ENCODE measurements at places on chromosomes 7 and 10. TPM values are rescaled to one million over a fixed set of nuclear protein-coding genes. Genes with fewer than 3 reads are reported as not detected.

ITPRID1 gene
- not detected for total RNA-seq

GRCh38 chr10:110505130-110505770 lies 7.5 kb downstream of the DUSP5 start:
- H3K4me3 ChIP-seq = no peak overlapping the region
- H3K27me3 ChIP-seq = no peaks in the 10 kb centered on the region
- H3K4me1 ChIP-seq = peaks cover 52% of the 10 kb centered on the region
- peaks cover 12% of the 10 kb centered on the region for H3K36me3 ChIP-seq

- no peaks in the 10 kb centered on the region for H3K4me1 ChIP-seq
- no peaks in the 10 kb centered on the region for H3K36me3 ChIP-seq
- H3K27ac ChIP-seq = no peak overlapping the region
- no peak for DNase-seq
- no peak overlapping the region for H3K4me3 ChIP-seq
Observed at GRCh38 chr10:124268976-124269375, 149.7 kb downstream of the OAT start.

ATP6V0A4 gene
- total RNA-seq = not detected

DNA sequence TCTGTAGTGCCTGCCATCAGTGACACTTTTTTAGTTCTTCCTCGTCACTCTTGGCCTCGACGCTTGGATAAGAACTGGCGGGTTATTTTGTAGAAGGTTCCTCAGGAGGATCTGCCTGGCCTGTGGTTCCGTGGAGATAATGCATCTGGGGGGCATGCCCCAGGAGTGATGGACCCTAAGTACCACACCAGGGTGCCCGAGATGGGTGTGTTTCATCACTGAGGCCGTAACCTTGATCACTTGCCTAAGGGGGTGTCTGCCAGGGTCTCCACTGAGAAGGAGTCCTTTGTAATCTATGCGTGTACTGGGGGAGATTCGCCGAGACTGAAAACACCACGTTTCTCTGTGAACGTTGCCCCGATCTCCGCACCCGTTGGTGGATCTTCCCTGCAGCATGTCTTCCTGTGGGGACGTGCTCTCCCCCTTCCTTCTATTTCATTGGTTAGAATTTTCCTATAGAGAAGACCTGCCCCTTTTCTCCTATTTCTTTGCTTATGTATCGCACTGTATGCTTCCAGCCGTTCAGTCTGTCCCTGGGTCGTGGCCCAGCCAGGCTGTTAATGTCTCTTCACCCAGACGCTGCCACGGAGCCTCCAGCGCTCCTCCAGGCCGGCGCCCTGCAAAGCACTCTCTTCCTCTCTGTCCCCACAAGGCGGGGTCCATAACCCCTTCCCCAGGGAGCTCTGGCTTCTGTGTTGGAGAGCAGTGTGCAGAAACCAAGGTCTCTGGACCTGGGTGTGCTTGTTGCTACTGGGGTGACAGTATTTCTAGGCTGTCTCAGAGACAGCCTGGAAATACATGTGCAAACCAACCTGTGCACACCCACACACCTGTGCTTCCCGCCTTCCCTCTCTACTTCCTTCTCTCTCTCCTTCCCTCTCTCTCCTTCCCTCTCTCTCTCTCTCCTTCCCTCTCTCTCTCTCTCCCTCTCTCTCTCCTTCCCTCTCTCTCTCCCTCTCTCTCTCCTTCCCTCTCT lies 14.4 kb upstream of the DPYSL4 start:
- no peak overlapping the region for H3K27ac ChIP-seq
- H3K36me3 ChIP-seq = no peaks in the 10 kb centered on the region
- no peak for DNase-seq
- peaks cover 4% of the 10 kb centered on the region for H3K4me1 ChIP-seq
- H3K27me3 ChIP-seq = peaks cover 13% of the 10 kb centered on the region

- no peaks in the 10 kb centered on the region for H3K4me1 ChIP-seq
- no peaks in the 10 kb centered on the region for H3K27me3 ChIP-seq
- no peak for DNase-seq
- H3K36me3 ChIP-seq = no peaks in the 10 kb centered on the region
Observed at GRCh38 chr7:1322240-1323110, 89.8 kb downstream of the UNCX start.

ZPBP gene
- total RNA-seq = not detected

DNA sequence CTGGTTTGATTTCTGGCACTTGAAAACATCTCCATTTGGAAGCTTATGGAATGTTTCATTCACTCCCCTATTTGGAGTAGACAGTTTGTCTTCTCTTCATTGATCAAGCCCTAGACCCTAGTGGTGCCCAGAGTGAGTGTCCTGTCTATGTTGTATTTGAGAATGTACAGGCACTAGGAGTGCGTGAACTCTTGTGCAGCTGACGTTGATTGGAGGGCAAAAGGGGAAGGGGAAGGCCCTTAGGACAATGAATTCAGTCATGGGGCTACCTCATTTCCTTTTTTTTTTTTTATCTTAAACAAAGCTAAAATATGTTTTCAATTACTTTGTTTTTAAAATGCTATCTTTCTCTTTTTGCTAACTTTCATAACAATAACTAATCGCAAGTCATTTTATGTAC lies 66.5 kb downstream of the ADD3 start:
- no peak for DNase-seq
- peaks cover 41% of the 10 kb centered on the region for H3K4me1 ChIP-seq
- no peak overlapping the region for H3K4me3 ChIP-seq
- H3K27ac ChIP-seq = peak overlapping the region; percentile 37
- no peaks in the 10 kb centered on the region for H3K27me3 ChIP-seq
- no peaks in the 10 kb centered on the region for H3K36me3 ChIP-seq

- H3K27me3 ChIP-seq = peaks cover 45% of the 10 kb centered on the region
- H3K4me3 ChIP-seq = no peak overlapping the region
- H3K4me1 ChIP-seq = peaks cover 28% of the 10 kb centered on the region
- no peaks in the 10 kb centered on the region for H3K36me3 ChIP-seq
- H3K27ac ChIP-seq = no peak overlapping the region
Observed at GRCh38 chr10:27748601-27749000, 3.0 kb upstream of the MKX start.

DNA sequence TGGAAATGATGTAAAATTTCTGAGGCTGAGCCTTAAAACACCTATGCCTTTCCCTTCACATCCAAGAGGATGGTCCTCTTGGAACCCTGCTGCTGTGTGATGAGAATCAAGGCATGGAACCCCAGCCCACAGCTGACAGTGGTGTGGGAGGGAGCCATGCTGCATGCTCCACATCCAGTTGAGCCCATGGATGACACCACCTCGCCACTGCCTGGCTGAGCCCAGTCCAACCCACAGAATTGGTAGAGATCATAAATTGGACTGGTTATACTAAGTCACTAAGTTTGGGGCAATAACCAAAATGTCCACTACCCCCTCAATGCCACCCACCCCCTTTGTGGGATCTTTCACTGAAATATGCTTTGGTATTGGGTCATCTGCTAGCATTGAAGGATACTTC lies 45.9 kb upstream of the C10orf90 start:
- H3K4me1 ChIP-seq = peaks cover 4% of the 10 kb centered on the region
- H3K27ac ChIP-seq = no peak overlapping the region
- no peaks in the 10 kb centered on the region for H3K36me3 ChIP-seq
- DNase-seq = no peak
- no peak overlapping the region for H3K4me3 ChIP-seq
- no peaks in the 10 kb centered on the region for H3K27me3 ChIP-seq

DNA sequence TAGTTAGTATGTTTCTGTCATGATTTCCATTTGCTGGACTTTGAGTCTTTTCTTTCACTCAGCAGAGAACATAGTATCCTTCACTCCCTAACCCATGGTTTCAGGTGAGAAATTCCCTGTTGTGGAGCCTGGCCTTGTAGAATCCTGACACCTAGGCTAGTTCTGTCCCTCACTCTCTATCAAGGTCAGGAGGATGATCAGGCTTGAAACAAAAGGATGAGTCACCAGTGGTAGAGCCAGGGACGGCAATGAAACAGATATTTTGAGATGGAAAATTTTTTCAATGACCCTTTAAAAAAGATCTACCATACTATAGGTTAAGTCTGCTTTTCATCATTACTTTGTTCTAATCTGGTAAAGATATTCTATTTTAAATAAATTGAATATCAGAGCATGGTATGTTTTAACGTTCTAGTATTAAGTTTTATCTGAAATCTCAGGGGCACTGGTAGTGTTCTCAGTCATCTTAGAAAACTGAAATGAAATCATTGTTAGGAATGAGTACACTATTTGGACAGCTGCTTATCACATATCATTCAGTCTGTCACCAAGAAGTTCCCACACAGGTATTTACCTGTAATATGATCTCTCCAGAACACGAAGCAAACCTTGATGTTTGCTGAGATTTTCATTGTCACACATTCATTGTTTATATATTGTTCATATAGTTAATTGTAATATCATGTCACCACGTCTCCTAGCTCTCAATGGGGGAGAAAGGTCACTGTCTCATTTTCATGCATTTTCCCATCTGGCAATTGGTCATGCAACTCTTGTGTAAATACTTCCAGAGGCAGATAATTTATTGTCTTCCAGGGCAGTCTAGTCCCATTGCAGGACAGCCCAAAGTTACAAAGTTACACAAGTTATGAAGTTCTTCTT lies 299.9 kb upstream of the LRRTM3 start:
- H3K4me3 ChIP-seq = no peak overlapping the region
- no peak for DNase-seq
- no peaks in the 10 kb centered on the region for H3K27me3 ChIP-seq
- no peak overlapping the region for H3K27ac ChIP-seq
- no peaks in the 10 kb centered on the region for H3K4me1 ChIP-seq
- H3K36me3 ChIP-seq = no peaks in the 10 kb centered on the region

DNA sequence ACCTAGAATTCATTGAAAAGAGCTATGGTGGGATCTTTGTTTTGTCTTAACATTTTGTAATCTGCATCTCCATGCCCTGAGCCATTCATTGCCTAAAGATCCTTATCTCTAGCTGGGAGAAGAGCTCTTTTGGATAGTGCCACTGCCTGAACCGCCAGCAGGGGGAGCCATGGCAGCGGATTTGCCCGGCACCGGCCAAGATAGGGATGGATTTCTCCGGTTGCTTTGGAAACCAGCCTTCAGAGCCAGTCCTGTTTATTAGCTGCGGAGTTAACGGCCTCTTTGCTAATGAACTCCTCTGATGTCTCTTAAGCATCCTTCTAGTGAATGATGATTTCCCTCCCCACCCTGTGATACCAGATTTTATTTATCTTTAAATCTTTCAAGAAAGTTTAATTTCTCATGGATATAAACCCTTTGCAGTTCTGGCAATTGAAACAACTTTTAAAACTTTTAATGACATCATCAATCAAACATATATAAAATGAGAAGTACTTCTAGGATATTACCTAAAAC lies 58.2 kb upstream of the LYZL2 start:
- no peak overlapping the region for H3K4me3 ChIP-seq
- no peak overlapping the region for H3K27ac ChIP-seq
- peaks cover 4% of the 10 kb centered on the region for H3K27me3 ChIP-seq

DNA sequence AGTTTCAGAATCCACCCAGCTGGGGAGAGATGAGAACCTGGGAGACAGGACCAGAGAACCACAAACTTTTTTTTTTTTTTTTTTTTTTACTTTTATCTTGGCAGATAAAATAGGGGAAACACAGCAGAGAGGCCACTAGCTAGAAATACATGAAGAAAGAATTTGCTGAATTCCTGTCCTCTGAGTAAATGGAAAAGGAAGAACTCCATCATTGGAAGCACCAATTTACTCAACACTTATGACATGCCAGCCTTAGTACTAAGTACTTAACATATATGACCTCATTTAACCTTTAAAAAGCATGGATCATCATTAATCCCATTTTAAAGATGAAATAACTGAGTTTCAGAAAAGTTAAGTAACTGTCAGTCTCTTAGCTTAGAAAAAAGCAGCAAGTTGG lies 343.0 kb upstream of the NPSR1 start:
- H3K27ac ChIP-seq = no peak overlapping the region
- DNase-seq = no peak
- H3K27me3 ChIP-seq = no peaks in the 10 kb centered on the region
- no peaks in the 10 kb centered on the region for H3K36me3 ChIP-seq
- no peaks in the 10 kb centered on the region for H3K4me1 ChIP-seq

- H3K4me1 ChIP-seq = no peaks in the 10 kb centered on the region
- H3K36me3 ChIP-seq = no peaks in the 10 kb centered on the region
- DNase-seq = no peak
- H3K27ac ChIP-seq = no peak overlapping the region
- no peak overlapping the region for H3K4me3 ChIP-seq
- no peaks in the 10 kb centered on the region for H3K27me3 ChIP-seq
Observed at GRCh38 chr7:153193144-153193595, 433.6 kb downstream of the ACTR3B start.

- peaks cover 27% of the 10 kb centered on the region for H3K4me1 ChIP-seq
- H3K27ac ChIP-seq = peak overlapping the region; percentile 51
Observed at GRCh38 chr10:43293677-43294057, 26.8 kb upstream of the RASGEF1A start.

ERVW-1 gene
- not detected for total RNA-seq

CYP26C1 gene
- 0.09 TPM for total RNA-seq

DNA sequence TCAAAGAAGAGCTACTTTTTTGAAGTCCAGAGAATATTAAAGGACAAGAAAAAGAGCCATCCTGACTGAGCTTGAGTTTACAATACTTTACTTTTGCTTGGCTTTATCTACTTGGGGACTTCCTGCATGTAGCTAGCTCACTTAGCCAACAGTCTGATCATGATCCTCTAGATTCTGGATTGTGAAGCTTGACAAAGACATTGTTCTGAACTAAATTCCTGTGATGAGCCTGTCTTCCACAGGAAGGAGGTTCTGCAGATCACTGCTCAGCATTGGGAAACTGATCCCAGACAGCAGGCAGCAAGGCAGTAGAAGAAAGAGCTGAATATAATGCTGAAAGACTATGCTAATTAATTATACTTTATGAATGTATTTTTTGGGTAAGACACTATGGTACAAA lies 296.4 kb downstream of the DGKB start:
- H3K36me3 ChIP-seq = no peaks in the 10 kb centered on the region
- H3K27ac ChIP-seq = no peak overlapping the region
- H3K27me3 ChIP-seq = no peaks in the 10 kb centered on the region

TFR2 gene
- total RNA-seq = 9.8 TPM

GRCh38 chr7:142413280-142414000 lies 155.6 kb upstream of the PRSS58 start:
- no peak for DNase-seq
- H3K4me3 ChIP-seq = no peak overlapping the region
- H3K36me3 ChIP-seq = no peaks in the 10 kb centered on the region
- H3K27me3 ChIP-seq = no peaks in the 10 kb centered on the region

DNA sequence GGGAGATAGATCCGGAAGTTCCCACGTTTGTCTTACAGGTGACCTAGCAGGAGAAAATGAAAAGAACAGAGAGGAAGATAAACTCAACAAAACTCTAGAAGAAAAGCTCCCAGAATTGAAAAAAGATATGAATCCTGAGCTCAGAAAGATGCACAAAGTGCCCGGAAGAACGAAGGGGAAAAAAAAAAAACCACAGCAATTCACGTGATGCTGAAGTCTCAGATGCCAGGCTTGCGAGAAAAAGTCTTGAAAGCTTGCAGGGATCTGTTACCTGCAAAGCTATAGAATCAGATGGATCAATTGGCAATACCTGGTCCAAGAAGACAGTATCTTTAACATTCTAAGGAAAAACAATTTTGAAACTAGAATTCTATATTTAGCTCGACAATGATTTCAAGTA lies 33.5 kb downstream of the CARD11 start:
- DNase-seq = peak; percentile 61
- H3K36me3 ChIP-seq = peaks cover 23% of the 10 kb centered on the region
- H3K4me1 ChIP-seq = peaks cover 34% of the 10 kb centered on the region
- no peak overlapping the region for H3K27ac ChIP-seq
- H3K4me3 ChIP-seq = no peak overlapping the region
- H3K27me3 ChIP-seq = no peaks in the 10 kb centered on the region
